PC-9 (cell line): ENCODE measurements at places on chromosomes 4 and X. TPM values are rescaled to one million over a fixed set of nuclear protein-coding genes. Genes with fewer than 3 reads are reported as not detected.

DNA sequence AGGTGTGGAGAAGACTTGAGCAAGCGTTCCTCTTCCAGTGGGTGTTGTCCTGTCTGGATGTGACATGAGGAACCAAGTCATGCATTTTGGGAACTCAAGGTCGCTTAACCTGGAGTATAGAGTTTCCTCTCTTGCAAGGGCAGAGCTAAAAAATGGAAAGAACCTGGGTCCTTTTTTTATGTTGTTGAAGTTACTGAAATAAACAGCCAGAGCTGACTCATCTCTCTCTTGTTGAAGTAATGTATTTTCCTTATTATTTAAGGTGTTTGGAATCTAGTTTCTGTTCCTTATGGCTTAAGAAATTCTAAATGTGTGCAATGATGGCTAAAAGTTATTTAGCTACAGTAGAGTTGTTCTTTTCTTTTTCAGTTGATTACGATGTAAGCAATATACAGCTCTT, 314.5 kb downstream of the CAMK2D start:
- no peak for DNase-seq

GRCh38 chr4:107011312-107011711, 24.8 kb downstream of the DKK2 start:
- DNase-seq = no peak

GPM6B gene
- total RNA-seq = not detected in 2 replicates

DNA sequence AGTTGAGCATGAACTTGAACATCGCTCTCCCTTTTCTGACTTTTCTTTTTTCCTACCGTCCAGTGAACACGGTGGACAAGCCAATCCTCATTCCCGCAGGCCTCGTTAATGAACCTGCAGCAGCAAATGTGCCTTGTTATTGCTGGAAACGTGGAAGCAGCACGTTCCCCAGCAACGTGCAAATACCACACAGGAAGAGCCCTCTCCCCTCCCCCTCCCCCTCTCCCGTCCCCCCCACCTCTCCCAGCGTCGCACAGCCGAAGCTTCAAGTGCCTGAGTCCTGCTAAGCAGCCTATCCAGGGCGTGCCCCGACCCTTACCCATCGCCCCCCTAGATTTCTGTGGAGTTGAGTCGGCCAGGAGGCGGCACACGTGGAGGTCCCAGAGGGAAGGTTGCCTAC, 219.9 kb downstream of the BCOR start:
- DNase-seq = no peak

GRCh38 chr4:92184566-92184965, 119.2 kb upstream of the GRID2 start:
- DNase-seq = no peak

DNA sequence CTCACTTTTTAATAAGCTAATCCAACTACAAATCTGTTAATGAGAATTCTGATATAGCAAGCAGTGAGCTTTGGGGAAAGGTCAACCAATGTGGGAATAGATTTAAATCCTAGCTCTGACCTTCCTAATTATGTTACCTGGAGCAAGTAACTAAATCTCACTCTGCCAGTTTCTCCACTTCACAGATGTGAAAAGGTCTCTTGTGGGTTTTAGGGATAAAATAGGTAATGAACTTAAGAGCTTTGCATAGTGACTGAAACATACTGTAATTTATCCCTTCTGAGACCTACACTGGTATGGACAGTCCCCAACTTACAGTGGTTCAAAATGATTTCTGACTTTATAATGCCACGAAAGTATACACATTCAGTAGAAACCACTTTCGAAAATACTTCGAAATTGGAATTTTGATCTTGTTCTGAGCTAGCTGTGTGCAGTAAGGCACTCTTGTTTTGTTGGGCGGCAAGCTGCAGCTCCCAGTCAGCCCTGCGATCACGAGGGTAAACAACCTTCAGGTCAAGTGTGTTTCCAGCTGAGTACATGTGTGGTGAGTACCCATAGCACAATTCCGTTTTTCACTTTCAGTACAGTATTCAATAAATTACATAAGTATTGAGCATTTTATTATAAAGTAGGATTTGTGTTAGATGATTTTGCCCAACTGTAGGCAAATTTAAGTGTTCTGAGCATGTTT, 93.7 kb downstream of the ADGRL3 start:
- DNase-seq = no peak

GRCh38 chr4:148226341-148226740, 215.9 kb downstream of the NR3C2 start:
- DNase-seq = no peak

DNA sequence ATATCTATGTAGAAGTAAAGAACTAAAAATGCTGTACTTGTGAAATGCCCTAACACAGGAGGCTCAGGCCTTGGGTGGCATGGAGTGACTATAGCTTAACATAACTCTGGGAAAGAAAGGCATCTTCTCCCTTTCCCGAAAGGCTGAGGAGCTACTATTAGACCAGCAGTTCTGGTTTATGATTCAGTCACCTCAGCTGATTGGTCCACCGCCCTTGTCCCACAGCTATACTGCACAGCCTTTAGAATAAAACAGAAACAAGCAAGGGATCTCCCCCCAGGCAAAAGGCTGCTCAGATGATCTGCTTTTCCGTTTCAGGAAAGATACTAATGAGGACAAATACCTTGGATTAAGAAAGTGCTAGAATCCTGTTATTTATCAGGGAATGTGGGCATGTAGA, 171.3 kb downstream of the SNCA start:
- DNase-seq = no peak

DNA sequence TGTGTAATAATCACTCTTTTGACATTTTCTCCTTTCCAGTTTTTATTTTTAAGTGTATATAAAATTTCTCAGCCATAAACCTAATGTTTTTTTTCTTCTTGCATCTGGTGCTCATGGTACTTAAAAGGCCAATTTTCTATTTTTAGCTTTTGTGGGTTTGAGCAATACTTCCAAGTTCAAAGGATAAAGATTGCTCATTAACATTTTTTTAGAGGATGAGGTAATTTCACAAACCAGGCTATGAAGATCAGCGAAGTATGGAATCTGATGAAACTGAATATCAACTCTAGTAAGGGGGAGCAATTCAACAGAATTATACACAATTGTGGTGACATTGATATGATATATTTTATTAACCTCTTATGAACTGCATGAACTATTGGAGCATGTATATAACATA, 25.8 kb upstream of the KLHL34 start:
- no peak for DNase-seq

- DNase-seq = no peak
These were observed 20.5 kb downstream of the PAGE2 start for GRCh38 chrX:55109306-55109705.

- DNase-seq = no peak
These were observed 184.0 kb downstream of the PCDH7 start for GRCh38 chr4:30904215-30904555.

GRCh38 chr4:84502333-84502954, 3.4 kb upstream of the NKX6-1 start:
- no peak for DNase-seq
